Prostate gland (tissue), 2 donors: ENCODE measurements at places on chromosomes 12 and 14.

- no peak for DNase-seq
Observed at GRCh38 chr12:14410841-14411569, 45.5 kb downstream of the ATF7IP start.

DNA sequence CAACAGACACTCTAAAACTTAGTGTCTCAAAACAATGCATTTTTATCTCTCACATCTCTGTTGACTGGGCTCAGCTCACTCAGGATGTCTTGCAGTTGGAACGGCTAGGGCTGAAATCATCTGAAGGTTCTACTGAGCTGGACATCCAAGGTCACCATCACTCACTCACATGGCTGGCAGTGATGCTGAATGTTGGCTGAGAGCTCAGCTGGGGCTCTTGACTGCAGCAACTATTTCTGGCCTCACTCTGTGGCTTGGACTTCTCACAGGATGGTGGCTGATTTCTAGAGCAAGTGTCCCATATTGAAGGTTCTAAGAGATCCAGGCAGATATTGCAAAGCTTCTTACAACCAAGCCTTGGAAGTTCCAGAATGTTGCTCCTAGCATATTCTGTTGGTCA is 166.5 kb downstream of the ZFP36L1 start:
- DNase-seq: no peak

- no peak for DNase-seq
Observed at GRCh38 chr12:104729091-104729490, 229.0 kb downstream of the SLC41A2 start.

DNA sequence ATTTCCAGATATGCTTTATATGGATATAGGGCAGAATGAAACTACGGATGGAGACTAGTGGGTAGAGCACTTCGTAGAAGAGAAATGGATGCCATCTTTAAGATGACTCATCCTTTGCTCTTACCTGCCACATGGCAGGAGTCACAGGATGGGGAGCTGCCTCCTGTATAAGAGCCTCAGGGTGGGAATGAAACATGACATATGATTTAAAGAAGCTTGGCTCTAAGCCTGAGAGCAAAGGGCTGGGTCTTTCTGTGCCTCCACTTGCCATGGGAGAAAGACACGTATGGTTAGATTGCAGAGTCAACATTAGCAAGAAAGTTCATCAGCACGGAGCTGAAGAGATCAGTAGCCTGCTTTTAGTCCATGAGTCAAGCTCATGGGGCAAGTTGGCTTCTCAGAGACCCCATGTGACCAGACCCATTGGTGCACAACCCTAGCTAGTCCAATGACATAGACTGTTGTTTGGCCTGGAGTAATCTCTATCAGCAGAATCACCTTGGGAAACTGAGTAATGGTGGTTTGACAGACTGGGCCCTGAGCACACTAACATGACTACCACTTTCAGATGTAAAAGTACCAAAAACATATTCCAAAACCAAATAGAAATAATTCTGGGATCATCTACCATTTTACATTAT is 38.1 kb upstream of the IL22 start:
- no peak for DNase-seq

DNA sequence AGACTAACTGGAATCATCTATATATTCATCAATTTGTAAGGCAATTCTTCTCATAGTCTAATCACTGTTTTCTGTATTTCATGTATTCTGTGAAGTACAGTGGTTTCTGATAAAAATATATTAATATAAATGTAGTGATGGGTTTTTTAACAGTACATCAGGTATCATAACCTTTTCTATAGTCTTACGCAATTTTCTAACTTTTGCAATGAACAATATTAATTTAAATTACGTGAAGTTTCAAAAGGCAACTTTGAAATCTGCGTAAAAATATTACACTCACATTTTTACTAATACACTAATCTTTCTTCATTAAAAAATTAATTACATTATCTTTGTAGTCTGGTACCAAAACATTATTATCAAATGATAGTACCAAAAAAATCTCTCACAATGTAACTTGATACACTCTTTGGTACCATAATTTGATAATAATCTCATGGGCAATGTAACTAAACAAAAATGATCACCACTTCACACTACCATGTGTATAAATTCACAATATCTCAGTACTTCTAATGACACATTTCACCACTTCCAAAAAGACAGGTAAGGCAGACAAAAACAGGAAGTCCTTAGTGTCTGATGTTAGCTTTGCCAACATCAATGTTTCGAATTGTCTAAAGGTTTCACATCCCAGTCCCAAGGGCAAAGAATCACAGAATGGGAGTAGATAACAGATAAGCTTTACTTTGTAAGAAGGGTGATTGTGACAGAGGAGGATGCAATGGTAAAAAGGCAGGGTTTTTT is 8.7 kb downstream of the DNAI7 start:
- no peak for DNase-seq

GRCh38 chr14:51884086-51884927 is 23.9 kb downstream of the GNG2 start:
- DNase-seq: no peak
